ENCODE measurements at places on chromosomes 12 and 14.

DNA sequence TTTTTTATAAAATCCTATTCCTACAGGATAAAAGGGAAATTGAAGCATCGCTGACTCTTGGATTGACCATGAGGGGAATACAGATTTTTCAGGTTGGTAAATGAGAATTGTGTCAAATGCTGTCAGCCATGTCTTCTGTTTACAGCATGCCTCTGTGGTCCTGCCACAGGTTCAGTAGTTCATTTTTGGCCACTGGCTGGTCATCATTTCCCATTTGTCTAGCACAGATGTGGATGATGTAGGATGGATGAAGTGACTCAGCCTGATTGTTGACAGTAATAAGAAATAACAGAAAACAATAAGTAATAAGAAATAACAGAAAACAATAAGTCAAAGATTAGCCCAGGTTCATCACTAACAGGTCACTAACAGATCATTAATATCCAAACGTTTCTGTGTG lies 59.8 kb downstream of the FRMD6 start:
- no peak for DNase-seq

- DNase-seq, result no peak
Measured at GRCh38 chr14:100384819-100385813, 62.0 kb downstream of the SLC25A47 start.

- no peak for DNase-seq
Measured at GRCh38 chr14:52312931-52313355, 1.2 kb upstream of the PTGER2 start.

- no peak for DNase-seq
Measured at GRCh38 chr14:32224737-32225377, 21.8 kb upstream of the RNU6-8 start.

DNA sequence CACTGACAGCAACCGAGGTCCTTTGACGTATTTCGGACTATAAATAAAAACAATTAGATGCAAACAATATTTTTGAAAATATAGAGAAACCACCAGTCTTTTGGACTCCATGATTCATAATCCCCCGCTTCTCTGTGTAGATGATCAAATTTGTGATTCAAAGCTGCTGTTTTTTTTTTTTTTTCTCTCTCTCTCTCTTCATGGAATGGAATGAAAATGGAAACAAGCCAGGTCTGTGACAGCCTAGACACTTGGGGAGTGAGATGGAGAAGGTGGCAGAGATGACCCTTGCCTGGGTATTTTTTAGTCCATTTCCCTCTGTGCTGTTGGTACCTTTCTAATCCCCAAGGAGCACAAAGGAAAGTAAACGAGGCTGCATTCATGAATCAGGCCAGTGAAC lies 248.5 kb downstream of the GLT1D1 start:
- no peak for DNase-seq

- no peak for DNase-seq
Measured at GRCh38 chr12:122834104-122834920, 945 bp upstream of the HIP1R start.

DNA sequence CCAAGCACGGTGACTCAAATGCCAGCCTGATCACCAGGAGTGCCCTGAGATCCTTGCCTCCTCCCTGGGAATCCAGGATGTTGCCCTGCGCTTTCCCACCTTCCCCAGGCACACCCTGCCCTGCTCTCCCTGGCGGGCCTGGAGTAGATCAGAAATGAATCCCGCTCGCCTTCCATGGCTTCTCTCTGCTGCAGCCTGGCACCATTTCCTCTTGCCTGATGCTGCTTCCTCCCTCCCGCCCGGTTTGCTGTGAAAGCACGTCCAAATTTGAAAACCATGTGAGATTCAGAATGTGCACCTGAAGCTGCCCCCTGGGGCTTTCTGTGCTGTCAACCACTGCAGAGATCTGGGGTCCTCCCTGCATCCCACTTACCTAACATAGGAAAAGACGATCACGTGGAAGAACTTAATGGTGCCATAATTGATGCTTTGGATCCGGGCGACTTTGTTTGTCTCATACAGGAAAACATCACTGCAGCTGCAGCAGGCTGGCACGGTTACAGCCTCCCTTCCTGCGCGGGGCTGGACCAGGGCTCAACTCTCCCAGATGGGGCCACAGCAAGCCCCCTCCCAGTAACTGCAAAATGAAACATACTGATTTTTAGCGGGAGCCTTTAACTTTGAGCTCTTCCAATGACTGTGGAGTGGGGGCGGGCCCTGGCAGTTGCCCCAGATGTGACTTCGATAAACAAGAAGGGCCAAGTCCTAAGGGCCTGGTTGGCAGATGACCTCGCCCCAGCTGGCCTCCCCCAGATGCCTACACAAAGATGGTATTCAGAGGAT lies 24.9 kb upstream of the C12orf76 start:
- no peak for DNase-seq

DNA sequence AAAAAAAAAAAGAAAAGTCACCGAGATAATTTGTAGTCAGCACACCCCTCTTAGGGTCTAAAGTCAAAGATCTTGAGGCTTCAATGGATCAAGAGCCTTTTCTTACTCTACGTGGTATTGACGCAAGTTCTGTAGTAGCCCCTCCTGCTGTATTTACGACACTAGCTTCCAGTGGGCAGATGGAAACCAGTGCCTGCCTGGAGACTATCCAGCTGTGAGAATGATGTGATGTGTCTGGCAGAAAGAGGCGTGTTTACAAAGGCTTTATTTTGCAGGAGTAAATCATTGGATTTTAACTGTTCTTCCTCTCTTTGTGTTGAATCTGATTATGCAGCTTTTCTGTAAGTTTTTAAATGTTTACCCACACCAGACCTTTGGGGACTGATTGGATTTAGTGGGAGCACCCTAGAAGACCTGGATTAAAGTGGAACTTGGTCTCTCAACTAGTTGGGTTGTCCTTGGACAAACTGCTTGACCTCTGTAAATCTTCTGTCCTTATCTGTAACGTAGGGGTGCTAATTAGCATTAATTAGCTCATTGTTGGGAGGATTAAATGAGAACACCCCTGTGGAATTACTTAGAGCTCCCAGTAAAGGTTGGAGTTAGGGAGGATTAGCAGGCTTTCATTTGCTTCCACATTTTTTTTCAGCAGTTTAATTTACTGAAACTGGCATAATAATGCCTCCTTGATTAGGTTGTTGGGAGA lies 72.4 kb downstream of the RASSF3 start:
- no peak for DNase-seq

GRCh38 chr14:101088395-101088667 lies 184.8 kb upstream of the RTL1 start:
- no peak for DNase-seq

DNA sequence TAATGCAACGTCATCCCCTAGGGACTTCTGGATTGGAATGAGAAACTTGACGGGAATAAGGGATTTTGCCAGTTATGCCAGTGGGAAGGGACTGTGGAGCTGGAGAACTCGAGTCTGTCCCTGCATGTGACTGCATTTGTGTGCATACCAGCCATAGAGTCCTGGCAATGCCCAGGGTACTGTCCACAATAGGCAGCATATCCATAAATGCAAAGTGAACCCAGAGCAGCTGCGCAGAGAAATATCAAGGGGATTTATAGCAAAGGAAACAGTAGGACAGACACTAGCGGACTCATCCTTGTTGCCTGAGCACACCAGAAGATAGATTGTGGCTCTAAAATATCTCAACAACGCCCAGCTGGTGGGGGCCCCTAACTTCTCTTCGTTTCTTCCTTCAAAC lies 247.1 kb upstream of the SRRM4 start:
- no peak for DNase-seq

DNA sequence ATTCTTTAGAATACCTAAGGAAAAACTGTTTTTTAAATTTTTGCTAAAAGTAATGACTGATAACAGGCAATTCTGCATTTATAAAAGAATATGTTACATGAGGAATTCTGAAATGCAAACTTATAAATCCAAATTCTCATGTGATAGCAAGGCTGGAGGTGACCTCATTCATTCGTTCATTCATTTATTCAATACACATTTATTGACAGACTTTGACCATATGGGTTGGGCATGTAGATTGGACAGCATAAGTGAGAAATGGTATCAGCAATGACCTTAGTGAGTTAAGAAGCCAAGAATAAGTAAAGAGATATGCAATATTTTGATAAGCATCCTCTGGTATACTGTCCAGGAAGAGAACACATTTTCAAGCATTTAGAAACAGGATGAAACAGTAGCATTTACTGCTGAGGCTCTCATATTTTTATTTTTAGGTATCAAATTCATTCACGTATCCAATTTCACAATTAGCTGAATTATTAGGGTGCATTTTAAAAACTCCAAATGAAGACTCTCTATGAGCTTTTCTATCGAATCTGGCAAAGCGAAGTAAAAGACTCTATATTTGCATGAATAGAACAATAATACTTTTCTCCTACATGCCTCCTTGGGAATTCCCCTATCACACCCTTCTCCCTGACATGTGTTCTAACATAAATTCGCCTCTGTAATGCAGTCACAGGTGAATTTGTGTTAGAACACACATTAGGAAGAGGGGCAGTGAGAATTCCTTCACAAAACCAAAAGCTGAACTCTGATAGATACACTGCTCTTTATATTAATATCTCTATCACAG lies 49.9 kb downstream of the PEBP1 start:
- DNase-seq, result no peak

DNA sequence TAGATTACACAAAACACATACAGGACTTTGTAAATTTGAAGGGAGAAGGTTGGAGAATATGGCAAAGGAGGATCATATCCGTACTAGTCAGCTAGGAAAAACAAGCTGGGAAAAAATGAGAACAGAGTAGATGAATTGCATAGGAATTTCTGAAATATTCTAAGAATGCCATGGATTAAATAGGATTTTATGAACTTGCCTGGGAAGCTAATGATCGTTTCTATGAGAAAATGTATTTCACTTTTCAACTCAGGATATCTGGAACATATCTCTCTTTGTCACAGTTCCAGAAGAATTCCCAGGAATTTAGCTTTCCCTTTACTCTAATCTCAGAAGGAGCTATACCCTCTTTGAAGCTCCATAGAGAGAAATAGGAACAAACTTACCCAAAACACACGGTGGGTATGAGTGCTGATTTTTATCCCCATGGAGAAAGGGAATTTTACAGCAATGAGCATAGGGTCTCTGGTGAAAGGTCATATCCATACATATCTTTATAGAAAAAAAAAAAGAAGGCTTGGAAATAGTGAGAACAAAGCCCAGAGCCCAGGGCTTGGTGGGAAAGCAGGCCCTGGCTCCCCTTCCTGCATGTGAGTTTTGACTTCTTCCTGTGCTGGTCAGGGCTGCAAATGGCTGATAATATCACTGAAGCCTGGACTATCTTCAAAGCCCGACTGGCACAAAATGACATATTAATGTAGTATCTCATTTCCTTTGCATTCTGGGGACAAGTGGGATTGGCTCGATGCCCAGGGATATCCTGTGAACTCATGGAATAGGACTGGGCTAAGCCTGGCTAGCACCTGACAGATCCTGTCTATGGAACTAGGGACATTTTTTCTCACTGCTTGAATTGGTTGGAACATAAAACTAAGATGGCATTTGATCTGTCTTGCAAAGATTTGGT lies 136.3 kb downstream of the AEBP2 start:
- DNase-seq, result no peak

- DNase-seq, result no peak
Measured at GRCh38 chr14:24801024-24801423, 167.0 kb upstream of the GZMB start.

GRCh38 chr12:50224026-50224692 lies 57.0 kb upstream of the CERS5 start:
- no peak for DNase-seq

DNA sequence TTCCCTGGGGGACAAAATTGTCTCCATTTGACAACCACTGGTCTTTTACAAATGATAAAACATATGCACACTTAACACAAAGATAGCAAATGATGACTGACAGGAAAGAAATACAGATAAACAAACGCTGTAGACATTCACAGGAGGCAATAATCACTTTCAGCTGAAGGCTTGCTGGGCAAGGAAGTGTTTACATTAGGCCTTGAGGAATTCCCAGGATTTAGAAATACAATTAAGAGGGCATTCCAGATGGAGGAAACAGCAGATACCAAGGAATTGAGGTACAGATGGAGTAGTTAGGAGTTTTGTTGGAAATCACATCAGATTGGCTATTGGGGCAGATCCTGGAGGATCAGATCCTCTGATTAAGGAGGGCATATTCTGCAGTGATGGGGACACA lies 93.9 kb downstream of the DYRK2 start:
- DNase-seq, result no peak

GRCh38 chr14:48703728-48704467 lies 882.3 kb downstream of the RPS29 start:
- no peak for DNase-seq

DNA sequence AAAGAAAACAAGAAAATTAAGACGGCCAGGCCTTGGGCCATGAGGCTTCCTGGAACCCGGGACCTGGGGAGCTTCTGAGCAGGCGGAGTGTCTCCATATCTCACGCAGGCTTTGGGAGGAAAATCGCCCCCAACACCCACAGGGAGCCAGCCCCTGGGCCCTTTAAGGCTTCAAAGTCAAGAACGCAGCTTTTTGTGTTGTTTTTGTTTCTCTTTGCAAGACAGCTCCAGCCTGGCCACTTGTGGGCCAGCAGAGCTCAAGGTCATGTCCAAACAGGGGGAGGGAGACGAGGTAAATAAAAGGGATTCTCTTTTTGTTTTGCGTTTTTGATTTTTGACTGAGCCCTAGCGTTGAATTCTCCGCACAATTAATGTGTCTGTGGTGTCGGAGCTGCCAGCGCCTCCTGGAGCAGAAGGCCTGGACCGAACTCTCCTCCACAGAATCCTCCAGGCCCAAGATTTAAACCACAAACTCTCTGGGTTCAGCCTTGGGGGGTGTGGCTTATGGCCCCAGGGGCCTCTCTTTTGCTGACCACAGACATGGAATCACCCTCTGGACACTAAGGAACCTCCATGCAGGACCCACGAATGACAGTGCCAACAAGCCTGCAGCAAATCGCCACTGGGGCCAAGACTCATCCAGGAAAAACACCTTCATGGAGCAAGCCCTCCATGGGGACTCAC lies 8.2 kb downstream of the SCARB1 start:
- DNase-seq, result no peak

DNA sequence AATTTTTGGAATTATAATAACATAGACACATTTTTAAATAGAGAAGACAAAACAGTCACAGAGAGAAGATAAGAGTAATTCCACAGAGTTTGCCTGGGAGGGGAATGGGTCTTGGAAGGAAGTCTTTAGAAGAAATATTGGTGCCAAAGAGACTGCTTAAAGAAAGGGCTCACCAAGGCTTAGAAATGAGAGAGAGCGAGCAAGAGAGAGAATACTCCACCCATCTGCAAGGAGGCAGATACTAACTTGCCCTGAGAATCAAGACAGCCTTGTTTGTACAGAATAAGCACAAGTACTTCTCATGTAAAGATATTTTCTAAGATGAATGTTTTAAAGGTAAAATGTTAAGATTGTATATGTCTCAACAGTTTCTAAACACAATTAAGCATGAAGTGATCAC lies 165.5 kb downstream of the SLC38A4 start:
- no peak for DNase-seq

GRCh38 chr12:100186071-100186470 lies 14.5 kb upstream of the ACTR6 start:
- DNase-seq, result no peak

GRCh38 chr14:60760644-60761364 lies 26.2 kb downstream of the MNAT1 start:
- no peak for DNase-seq

Measured in omental fat pad (tissue), 4 donors.